NCI-H226 (cell line): ENCODE measurements at places on chromosomes 4 and X.
A peak's percentile ranks its signal among the peaks of the same experiment; 100 is the strongest.

DNA sequence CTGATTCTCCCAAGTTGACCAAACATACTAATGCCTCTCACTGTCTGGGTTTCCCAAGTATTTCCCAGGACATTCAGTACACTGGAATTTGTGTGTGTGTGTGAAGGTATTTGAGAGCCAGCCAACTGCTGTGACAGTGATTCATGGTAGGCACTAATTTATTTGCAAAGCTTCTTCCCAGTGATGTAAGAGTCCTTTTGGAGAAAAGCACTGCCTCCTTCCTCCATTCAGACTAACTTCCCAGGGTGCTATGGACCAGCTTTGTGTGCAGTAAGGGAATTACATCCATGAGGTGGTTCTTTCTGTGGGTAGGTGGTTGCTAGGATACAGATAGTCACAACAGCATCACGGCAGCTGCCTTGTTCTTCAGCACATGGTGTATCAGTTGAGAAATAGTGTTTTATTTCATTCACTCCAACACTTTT, 8.7 kb downstream of the EGF start:
- DNase-seq, result peak; percentile 87

GRCh38 chr4:67702166-67702565, 1.2 kb upstream of the UBA6 start:
- no peak for DNase-seq

- no peak for DNase-seq
Observed at GRCh38 chr4:175927121-175927520, 115.1 kb upstream of the GPM6A start.

DNA sequence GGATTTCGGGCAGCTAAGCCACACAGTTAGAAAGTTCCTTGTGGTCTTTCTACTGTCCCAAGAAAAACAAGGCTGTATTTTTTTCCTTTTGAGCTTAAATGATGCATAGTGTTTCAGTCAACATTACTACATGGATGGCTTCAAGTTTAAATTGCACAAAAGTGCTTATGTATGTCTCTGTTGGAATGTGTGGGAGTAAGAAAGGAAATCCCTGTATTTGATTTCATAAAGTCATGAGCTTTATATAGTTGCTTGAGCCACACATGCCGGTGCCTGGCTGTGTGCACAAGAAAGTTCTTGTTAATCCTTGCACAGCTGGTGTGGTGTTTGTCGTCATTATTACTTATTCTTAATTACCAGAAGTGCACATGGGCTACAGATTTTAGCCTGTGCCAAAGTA, 262.2 kb downstream of the ARHGAP10 start:
- DNase-seq, result peak; percentile 44

GRCh38 chr4:4838936-4839810, 20.3 kb upstream of the MSX1 start:
- no peak for DNase-seq

DNA sequence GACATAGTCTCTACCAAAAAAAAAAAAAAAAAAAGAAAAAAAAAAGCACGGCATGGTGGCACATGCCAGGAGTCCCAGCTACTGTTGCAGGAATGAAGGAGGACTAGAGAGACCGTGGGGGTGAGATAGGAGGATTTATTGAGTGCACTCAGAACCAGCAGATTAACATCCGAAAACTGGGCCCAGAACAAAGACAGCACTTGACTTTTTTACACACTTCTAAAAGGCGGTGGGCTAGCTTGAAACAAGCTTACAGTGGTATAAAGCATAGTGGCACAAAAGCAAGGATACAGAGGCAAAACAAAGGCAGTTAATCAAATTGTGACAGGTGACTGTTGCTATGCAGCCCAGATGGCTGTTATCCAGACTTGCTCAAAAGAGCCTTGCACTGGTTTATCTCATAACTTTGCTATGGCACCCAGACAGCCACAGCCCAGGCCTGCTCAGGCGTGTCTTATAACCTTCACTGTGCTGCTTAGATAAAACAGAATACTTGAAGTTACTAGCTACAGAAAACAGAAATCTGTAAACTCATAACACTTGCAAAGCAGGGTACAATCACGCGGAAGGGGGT, 9.9 kb upstream of the PI4K2B start:
- DNase-seq, result peak; percentile 6

DNA sequence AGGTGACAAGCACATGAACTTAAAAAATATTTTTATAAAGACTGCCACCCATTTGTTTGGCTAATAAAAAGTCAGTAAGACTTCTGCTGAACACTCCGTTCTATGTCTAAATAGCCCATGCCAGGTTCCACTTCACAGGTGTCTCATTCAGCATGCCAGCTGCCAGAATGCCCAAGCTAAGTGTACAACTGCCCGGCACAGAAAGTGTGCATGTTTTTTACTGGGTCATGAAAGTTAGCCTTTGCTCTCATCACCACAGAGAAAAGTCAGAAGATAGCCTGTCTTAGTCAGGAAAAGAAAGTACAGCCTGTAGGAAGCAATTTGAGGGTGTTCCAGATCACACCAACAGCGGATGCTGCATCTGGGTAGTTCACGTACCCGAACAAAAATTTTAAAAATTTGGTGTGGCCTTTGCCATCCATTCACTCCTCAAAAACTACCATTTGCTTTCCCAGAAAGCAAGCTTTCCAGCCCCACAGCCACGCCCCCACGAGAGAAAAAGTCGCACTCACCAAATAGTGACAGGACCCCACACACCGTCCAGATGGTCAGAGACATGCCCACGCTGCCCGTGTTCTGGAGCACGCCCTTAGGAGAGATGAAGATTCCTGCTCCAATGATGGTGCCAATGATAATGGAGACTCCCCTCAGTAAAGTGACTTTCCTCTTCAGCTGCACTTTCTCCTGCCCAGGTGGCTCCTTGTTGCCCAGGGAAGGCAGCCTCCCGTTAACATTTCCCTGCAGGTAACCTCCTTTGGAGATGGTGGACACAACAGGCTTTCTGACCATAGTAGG, 671 bp downstream of the SLC7A11 start:
- DNase-seq, result no peak

- DNase-seq, result no peak
Observed at GRCh38 chr4:25883565-25883964, 20.8 kb upstream of the SEL1L3 start.

DNA sequence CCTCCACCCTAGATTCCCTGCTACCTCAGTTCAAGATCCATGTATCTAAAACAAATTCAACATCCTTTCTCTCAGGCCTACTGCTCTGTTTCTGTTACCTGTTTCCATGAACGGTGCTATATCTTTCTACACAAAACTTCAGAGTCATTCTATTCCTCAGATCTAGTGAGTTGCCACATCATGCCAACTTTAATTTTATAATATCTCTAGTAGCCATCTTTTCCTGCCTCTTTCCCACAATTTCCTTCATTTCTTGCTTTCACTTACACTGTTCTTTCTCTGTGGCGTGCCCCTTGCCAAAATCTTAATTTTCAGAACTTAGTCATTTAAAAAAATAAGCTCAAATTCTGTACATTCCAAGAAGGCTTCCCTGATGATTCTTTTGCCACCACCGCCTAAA, 15.2 kb downstream of the GUCY1A1 start:
- DNase-seq, result no peak

- DNase-seq, result no peak
Observed at GRCh38 chr4:134126000-134126560, 75.5 kb downstream of the PABPC4L start.

GRCh38 chr4:94650690-94651089, 107.1 kb upstream of the BMPR1B start:
- peak; percentile 66 for DNase-seq

DNA sequence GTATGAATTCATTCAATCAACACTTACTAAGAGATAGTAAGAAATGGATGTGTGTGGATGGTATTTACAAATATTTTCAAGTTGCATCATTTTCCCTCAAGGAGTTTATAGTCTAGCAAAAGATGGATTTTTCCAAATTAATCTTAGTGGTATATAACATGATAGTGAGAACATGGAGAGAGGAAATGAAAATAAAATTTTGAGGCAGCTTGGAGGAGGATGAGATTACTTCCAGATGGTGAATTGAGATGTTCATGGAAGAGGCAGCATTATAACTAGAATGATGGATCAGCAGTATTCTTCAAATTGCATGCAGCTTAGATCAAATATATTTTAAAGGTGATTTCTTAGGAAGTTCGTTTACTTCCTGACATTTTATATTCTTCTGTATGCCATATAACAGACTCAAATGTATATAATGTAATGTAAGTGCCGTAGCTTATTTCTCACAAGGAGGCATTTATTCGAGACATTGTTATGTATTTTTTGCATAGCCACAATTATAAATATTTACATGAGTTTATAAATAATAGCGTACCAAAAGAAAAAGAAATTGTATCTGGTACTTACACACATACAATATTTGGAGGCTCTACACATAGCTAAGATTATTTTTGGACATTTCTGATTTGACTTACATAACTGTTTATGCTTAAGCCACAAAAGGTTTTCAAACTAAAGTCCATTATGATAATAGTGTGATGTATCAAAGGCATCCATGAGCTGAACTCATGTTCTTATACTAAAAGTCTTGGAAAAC, 439.4 kb downstream of the SPRY1 start:
- no peak for DNase-seq

DNA sequence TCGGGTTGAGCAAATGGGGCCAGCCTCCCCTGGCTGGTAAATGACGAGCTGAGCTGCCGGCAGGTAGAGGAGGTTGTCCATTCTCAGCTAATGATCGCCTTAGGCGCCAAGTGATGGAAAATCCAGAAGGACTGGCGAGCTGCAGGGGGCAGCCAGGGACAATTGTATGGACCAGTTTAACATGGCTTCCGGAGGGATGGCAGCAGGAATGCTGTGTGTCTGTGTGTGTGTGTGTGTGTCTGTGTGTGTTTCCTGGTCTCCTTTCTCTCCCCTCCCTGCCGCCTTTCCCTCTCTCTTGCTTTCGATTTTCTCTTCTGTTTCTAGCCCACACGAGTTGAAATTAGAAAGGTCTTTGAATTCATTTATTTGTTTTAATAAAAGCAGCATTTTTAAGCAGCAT, 45.2 kb upstream of the BCOR start:
- no peak for DNase-seq
